CD4-positive, alpha-beta T cell treated with Interleukin-17A for 1 hour (primary cell): ENCODE measurements at places on chromosomes 13 and 19.
A peak's percentile ranks its signal among the peaks of the same experiment; 100 is the strongest.

DNA sequence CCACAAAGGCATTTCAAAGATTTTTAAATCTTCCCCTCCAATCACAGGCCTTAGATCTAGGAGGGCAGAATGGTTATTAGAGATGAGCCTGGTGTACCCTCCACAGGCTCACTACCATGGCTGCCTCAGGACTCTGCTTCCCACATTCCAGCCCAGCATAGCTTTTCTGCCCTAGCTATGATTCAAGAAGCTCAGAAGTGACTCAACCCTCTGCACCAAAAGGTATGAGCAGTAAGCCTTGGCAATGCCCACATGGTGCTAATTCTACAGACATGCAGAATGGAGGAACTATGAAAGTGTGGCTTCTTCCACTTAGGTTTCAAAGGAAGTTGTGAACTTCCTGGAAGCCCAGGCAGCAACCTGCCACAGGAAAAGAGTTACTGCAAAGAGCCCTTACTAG is 786.2 kb downstream of the SLITRK6 start:
- no peak for DNase-seq

DNA sequence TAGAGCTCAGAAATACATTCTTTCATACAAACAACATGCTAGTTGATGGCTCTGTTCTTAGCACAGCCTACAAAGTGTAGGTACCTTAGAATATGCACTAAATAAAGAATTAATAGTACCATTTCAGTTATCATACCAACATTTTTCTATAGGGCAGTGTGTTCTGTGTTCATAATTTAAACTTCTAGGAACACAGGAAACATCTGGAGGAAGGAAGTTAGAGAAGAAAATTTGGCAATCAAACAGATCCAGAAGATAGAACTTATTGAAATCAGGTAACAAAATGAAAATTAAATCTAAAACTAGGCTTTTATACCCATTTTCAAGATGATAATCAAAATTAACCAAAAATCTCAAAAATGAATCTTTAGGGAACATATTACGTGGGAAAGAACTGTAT is 527.5 kb downstream of the DCT start:
- no peak for DNase-seq

DNA sequence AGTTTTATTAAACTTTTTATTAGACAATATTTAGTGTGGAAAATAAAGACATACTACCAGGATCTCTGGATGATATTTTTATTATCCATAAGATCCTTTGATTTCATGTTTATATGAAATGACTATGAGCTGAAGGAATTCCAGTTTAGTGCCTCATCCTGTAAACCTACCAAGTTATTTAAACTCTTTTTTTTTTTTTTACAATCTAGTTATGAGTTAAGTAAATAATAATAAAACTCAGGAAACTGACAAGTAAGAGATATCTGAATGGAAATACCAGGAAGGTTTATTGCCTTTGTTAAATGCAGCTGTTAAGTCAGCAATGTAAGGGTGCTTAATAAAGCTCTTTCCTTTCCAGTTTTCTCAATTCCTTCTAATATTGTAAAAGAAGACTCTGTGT is 53.9 kb downstream of the RXFP2 start:
- no peak for DNase-seq

DNA sequence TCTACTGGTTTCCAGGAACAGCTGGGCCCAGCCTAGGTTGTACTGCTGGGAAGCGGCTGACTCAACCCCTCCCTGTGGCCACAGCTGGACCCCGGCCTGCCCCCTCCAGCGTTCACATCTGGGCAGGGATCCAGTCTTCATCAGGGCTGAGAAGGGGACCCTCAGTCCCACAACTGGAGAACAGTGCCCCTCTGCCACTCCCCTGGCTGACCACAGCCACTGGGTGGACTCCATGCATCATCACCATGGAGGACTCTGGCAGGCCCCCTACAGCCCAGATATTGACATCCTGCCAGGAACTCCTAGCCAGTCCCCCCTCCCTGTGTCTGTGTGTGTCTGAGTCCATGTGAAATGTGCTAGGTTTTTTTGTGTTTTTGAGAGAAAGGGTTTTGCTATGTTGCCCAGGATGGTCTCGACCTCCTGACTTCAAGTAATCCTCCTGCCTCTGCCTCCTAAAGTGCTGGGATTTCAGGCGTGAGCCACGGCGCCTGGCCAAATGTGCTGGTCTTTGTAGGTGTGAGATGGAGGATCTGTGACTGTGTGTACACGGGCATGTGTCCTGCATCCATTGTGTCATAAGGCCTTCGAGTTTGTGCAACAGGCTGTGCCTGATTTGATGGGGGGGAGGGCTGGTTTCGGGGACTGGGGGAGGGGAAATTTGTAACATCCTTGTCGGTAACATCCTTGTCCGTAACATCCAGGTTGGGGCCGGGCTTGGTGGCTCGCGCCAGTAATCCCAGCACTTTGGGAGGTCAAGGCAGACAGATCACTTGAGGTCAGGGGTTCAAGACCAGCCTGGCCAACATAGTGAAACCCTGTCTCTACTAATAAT is 4.0 kb upstream of the HOOK2 start:
- DNase-seq, result no peak

GRCh38 chr13:40114305-40114896 is 458.9 kb downstream of the COG6 start:
- no peak for DNase-seq

GRCh38 chr19:35142606-35143230 is 337 bp upstream of the FXYD7 start:
- peak; percentile 84 for DNase-seq

GRCh38 chr19:32219881-32220472 is 125.4 kb upstream of the ZNF507 start:
- no peak for DNase-seq

- DNase-seq, result no peak
These were observed 58.5 kb downstream of the ARHGAP35 start for GRCh38 chr19:46919324-46919723.

GRCh38 chr19:41449079-41449864 is 6.3 kb downstream of the ERICH4 start:
- peak; percentile 74 for DNase-seq

GRCh38 chr13:53121919-53122318 is 93.3 kb downstream of the OLFM4 start:
- no peak for DNase-seq
